ENCODE measurements at places on chromosomes 2 and 18.

- DNase-seq = no peak
Observed at GRCh38 chr2:119586085-119586484, 41.8 kb downstream of the CFAP221 start.

- no peak for DNase-seq
Observed at GRCh38 chr2:120650022-120650644, 85.5 kb upstream of the GLI2 start.

GRCh38 chr2:172012677-172013391 is 13.1 kb downstream of the METAP1D start:
- no peak for DNase-seq

DNA sequence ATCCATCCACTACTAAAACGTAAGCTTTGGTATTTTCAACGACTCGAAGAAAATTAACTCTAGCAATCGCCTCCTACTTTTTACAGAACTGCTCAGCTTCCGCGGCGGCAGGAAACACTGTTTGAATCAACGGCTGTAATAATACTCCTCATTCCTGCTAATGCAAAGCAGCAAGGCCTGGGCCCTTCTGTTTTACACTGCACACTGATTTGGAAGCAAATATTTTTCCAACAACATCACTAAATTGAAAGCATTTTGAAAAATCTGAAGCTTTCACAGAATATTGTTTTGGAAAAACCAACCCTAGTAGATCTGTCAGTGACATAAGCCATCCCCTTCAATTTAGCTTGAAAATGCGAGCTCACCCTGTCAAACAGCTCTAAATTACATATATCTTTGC is 261.2 kb downstream of the TXNL1 start:
- no peak for DNase-seq

- no peak for DNase-seq
Observed at GRCh38 chr2:232556426-232556825, 5.9 kb downstream of the EIF4E2 start.

DNA sequence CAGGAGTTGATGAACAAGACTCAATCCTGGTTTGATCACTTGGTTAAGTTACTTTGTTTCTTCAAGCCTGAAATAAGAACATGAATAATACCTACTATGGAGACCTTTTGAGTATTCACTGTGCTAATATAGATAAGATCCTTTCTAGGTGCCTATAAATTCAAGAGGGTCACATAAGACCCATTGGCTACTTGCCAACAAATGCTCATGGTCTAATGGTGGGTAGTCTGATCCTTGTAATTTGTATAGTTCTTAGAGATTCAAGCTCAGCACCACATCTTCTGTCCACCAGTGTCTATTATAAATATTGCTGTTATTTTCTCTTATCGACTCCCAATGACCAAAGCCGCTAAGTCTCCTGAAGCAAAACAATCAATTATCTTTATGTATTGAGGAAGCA is 27.4 kb upstream of the ACSL3 start:
- no peak for DNase-seq

DNA sequence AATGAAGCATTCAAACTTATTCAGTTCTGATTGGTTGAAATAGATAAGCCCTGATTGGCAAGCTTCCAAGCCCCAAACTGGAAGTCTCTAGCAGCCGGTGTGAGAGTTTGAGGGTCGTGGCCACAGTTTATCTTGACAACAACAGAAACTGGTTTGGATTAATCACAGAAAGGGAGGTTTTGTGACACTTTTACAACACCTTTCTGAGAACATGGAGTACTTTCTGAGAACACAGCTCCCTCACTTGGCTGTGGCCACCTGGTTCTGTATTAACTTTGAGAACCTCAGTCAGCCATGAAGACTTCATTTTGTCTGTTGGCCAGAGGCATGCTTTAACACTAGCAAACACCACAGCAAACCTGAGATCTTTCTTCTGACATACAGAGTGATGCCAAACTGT is 280.7 kb upstream of the VWC2L start:
- no peak for DNase-seq

DNA sequence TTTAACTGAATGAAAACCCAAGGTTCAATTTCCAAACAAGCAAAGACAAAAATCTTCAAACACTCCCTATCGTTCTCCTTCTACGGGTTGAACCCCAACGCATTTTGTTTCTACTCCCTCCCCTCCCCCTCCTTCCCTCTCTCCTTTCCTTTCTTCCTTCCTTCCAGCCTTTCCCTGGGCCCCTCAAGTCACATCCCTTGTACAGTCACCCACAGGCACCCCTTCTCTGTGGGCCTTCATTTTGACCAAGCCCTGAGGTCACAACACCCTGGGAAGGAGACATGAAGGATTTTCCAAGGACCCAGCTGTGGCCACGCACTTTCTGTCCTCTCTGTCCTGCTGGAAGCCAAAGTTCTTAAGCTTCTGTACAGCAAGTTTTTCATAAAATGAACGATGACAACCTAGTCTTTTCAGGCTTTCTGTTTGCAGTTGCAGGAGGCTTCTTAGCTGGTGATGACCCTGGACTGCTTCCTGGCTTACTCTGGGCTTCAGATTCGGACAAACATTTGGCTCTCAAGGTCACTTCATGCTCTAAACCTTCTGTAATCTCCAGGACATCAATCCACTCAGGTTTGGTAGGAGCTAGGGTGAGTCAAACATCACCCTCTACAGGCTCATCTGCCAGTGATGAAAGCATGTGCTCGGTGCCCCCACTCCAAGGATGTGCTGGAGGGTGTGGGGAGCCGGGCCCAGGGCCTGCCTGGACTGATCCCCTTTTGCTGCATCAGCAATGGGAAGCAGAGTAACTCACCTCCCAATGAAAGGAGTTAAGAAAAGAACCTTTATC is 25.5 kb downstream of the TMEM247 start:
- no peak for DNase-seq

DNA sequence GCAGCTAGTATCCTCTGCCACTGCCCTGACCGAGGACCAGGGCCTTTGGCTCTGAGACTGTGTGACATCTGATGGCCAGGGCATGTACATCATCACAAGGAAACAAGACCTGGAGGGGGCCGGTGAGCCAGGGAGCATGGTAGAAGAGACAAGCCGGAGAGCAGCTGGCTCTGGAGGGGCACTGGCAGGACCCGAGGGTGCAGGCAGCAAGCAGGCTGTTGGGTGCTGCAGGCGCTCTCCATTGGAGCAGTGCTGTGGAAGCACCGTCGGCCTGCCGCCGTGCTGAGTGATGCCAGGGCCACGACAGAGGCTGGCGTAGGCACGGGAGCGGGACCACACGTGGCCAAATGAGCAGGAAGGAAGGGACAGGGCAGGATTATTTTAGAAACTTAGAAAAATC is 335.2 kb downstream of the GBX2 start:
- no peak for DNase-seq

GRCh38 chr18:57705832-57706595 is 84.4 kb upstream of the NARS1 start:
- no peak for DNase-seq

DNA sequence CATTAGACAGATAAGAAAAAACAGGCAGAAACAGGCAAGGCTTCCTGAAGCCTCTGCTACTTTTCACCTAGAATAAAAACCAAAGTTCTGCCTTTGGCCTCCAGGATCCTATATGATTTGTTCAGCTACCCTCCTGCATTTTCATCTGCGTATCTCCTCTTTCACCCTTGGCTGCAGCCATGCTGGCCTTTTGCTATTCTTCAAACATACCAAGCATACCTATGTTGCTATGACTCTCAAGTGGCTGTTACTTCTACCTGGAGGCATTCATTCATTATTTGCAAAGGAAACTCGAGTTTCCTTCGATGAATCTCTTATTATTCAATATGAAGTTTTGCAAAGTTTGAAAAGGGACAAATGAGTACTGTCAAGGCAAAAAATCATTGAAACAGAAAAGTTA is 106.4 kb upstream of the HNMT start:
- no peak for DNase-seq

DNA sequence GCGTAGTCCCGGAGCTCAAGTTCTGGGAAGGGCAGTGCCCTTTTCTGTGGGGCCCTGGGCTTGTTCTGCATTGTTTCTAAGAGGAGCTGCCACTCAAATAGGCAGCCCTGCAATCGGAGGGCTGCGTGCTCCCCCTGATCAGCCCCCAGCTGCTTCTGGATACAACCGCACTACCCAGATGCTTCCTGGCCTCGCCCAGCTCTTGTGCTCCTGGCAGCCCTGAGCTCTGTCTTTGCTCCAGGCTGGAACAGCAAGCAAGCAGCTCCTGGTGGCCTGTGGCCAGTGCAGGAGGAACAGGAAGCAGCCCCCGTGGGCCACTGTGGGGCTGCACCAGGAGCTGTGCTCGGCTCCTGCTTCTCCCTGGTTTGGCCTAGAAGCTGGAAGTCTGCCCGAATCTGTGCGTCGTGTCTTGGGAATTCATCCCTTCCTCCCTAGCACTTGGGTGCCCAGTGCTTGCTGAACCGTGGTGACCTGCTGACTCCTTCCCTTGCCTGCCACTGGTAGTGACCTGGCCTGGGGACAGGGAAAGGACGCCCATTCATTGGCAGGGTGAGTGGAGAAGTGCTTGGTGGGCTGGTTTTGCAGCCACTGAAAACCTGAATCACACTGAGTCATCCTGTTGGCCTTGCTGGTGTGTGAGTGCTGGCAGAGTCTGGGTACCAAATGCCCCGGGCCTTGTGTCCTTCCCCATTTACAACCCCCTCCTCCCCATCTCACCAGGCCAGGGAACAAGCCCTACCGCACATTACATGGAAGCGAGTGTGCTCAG is 27.3 kb upstream of the NTSR2 start:
- DNase-seq = no peak

DNA sequence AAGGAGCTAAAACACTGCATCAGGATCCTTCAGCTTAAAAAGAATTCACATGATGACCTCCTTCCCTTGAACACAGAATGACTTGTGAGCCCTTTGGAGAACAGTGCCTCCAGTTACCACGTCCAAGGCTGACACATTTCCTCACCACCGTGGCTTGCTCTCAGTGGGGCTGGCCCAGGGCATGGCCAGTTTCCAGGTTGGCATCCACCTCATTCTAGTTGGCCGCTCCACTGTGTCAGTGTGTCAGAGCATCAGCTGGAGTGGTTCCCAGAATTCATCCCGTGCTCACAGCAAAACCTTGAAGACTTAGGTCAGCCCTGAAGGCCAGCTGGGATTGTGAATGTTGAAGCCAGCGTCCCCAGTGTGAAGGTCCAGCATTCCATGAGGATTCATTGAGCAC is 158.5 kb downstream of the INSIG2 start:
- no peak for DNase-seq

DNA sequence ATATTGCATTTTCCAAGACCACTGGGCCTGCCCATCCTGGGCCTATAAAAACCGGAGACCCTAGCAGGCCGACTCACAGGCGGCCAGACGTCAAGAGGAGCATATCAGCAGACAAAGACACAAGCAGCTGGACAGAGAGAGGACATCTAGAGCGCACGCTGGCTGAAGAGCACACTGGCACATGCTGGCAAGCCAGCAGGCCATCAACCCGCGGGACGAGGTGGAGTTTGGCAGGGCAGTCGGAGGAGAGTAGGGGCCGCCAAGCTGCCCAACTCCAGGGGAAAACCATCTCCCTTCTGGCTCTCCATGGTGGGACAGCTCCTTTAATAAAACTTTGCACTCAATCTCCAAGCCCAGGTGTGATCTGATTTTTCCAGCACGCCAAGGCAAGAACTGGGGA is 36.6 kb upstream of the RAB27B start:
- DNase-seq = no peak

GRCh38 chr2:215621381-215621780 is 185.5 kb upstream of the FN1 start:
- no peak for DNase-seq

DNA sequence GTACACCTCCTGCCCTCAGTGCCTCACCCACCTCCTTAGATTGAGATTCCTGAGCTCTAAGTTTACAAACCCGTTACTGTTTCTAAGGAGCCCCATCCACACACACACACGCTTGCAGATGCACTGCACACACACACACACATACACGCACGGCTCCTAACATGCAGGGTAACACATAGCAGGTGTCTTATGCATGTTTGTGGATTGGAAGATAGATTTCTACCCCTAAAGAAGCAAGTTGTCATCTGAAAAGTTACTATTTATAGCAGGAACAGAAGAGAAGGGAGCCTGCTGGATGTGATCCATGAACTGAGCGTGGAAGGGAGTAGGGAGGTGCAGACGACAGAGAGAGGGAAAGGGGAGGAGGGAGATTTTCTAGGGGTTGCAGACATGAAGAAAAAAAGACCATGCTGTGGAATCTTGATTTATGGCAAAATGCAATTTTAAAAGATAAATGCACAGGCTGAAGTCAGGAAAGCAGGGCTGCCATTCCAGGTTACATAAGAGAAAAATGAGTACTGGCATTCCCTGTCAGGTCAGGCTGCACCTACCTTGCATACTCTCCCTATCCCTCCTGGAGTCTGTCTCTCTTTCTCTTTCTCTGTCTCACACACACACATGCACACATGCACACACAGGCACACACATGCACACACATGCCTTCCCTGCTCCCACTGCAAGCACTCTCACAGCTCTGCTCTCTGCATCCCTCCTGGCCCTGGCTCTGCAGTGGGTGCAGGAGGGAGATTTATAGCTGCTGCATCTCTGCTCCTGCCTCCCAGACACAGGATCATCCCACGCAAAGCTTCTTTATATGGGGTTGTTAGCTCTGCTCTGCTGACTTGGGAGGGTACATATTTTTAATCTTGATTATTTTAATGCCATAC is 192.6 kb upstream of the MYT1L start:
- DNase-seq = no peak

DNA sequence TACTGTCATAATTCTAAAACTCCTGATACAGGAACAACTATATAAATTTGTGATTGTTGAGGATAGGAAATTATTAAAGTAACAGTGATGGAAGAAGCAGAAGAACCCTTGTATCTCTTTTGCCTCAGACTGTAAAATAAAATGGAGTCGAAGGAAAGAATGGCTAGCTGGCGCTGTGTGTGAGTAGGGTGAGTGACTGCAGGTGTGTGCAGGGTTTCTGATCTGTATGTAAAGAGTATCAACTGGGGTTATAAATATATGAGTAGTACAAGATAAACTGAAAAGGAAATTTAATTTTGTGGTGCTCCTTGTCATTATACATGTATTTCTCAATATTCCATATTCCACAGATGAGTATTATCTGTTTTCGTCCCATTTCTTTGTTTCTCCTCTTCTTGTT is 15.2 kb downstream of the POLI start:
- DNase-seq = no peak

GRCh38 chr2:119230219-119231185 is 6.9 kb downstream of the STEAP3 start:
- no peak for DNase-seq

- DNase-seq = no peak
Observed at GRCh38 chr2:206273905-206274304, 558 bp upstream of the ZDBF2 start.

- DNase-seq = no peak
Observed at GRCh38 chr2:149420053-149420963, 89.9 kb downstream of the LYPD6 start.

- no peak for DNase-seq
Observed at GRCh38 chr2:105177536-105178254, 63.8 kb upstream of the GPR45 start.

GRCh38 chr2:39164089-39164488 is 43.2 kb upstream of the SOS1 start:
- DNase-seq = no peak
